ENCODE measurements at places on chromosomes 4 and X.

- DNase-seq, result no peak
Observed at GRCh38 chr4:158250321-158250720, 40.0 kb downstream of the TMEM144 start.

DNA sequence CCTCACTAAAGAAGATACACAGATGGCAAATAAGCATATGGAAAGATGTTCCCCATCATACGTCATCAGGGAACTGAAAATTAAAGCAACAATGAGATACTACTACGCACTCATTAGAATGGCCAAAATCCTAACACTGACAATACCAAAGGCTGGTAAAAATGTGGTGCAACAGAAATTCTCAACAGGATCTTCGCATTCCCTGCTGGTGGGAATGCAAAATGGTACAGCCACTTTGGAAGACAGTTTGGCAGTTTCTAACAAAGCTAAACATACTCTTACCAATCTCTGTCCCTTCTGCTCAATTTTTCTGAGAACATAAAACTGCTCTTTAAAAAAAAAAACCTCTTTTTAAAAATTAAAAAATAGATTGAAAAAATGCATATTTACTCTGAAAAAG is 300.2 kb downstream of the FBXW7 start:
- no peak for DNase-seq

DNA sequence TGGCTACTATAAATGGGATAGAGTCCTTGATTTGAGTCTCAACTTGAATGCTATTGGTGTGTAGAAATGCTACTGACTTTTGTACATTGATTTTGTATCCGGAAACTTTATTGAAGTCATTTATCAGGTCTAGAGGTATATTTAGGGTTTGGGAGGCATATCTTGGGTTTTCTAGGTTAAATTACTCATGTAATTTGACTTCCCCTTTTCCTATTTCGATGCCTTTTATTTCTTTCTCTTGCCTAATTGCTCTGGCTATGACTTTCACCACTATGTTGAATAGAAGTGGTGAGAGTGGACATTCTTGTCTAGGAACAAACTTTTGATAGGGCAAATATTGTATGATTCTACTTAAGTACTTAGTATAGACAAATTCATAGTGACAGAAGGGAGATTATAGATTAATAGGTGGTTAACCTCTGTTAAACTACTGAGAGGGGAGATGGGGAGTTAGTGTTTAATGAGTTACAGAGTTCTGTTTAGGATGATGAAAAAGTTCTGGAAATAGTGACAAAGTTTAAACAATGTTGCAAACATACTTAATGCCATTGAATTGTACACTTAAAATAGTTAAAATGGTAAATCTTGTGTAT is 22.8 kb upstream of the HSPA4L start:
- DNase-seq, result no peak

- no peak for DNase-seq
Observed at GRCh38 chr4:99564921-99565320, 1.1 kb upstream of the TRMT10A start.

DNA sequence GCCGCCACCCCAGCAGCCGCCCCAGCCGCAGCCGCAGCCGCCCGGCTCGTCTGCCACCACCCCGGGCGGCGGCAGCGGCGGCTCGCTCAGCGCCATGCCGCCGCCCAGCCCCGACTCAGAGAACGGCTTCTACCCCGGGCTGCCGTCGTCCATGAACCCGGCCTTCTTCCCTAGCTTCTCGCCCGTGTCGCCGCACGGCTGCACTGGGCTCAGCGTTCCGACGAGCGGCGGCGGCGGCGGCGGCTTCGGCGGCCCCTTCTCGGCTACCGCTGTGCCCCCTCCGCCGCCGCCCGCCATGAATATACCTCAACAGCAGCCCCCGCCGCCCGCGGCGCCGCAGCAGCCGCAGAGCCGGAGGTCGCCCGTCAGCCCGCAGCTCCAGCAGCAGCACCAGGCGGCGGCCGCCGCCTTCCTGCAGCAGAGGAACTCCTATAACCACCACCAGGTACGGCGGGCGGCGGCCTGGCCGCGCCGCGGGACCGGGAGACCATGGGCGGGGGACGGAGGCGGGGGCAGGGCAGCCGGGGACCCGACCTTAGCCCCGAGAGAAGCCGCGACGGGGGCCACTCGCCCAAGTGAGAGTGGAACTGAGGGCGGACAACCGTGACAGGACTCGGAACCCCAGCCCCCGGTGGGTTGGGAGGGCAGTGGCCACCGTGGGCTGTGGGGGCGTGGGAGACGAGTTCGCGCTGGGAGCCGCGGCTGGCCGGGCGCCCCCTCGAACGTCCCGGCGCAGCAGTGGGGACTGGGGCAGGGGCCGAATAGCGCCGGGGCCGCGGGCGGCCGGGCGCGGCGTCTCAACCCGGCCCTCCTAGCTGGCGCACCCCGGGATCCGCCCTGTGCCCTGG is 1.8 kb downstream of the CPEB2 start:
- DNase-seq, result peak; percentile 18

DNA sequence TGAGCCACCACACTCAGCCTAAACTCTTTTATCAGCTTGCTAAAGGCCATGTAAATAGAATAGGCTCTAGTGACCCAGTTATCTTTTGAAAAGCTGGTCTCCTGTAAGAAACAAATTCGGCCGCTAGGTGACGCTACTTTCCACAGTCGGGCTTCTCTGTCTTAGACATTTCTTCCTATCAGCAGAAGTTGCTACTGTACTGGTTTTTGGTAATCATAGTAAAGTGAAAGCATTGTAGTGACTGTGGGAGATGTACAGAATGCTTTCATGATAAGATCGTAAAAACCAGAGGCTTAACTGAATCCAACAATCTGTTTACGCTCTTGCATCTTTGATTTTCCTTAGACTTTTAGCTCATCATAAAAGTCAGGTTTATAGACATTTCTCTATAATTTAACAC is 82.6 kb downstream of the GK start:
- DNase-seq, result peak; percentile 23

- no peak for DNase-seq
Observed at GRCh38 chr4:1035510-1035909, 24.1 kb downstream of the FGFRL1 start.

- no peak for DNase-seq
Observed at GRCh38 chr4:112058433-112058832, 86.8 kb upstream of the FAM241A start.

GRCh38 chr4:170386971-170387370 is 297.2 kb upstream of the AADAT start:
- no peak for DNase-seq

GRCh38 chr4:109821185-109821584 is 5.6 kb downstream of the GAR1 start:
- DNase-seq, result no peak

- DNase-seq, result no peak
Observed at GRCh38 chr4:61336916-61337315, 136.8 kb downstream of the ADGRL3 start.

DNA sequence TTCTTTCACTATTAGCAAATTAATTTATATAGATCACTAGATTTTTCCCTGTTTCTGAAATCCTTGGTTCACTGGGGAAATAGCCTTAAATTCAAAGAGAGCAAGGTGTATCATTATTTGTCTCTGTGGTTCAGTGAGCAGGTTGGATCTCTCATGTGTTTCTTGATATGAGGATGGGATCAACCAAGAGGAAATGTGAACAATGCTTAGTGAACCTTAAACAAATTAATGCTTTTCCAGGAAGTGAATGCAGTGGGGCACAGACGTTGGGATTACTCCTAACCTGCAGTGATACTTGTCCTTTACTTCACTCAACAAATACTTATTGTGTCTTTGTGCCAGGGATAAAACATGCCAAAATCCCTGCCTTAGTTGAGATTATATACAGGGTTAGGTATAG is 193.2 kb downstream of the SHROOM3 start:
- no peak for DNase-seq

DNA sequence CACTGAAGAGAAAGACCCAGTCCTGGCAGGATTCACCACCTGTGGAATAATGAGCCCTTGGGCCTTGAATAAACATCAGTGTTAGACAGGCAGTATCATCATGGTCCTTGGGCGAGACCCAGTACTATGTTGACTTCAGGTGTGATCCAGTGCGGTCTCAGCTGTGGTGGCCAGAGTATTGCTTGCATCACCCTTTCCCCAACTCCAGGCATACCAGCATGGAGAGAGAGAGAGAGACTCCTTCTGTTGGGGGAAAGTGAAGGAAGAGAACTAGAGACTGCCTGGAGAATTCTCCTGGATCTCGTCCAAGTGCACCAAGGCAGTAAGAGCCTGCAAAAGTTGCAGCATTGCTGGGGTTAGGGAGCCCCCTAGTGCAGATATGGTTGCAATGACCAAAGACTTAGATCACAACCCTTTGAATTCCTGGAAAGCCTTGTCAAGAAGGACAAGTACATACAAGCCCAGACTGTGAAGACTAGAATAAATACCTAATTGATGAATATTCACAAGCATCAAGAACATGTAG is 61.1 kb upstream of the VAMP7 start:
- DNase-seq, result peak; percentile 3

GRCh38 chrX:124401696-124402095 is 55.3 kb downstream of the SH2D1A start:
- no peak for DNase-seq
